ENCODE measurements at places on chromosomes 1 and 21.

DNA sequence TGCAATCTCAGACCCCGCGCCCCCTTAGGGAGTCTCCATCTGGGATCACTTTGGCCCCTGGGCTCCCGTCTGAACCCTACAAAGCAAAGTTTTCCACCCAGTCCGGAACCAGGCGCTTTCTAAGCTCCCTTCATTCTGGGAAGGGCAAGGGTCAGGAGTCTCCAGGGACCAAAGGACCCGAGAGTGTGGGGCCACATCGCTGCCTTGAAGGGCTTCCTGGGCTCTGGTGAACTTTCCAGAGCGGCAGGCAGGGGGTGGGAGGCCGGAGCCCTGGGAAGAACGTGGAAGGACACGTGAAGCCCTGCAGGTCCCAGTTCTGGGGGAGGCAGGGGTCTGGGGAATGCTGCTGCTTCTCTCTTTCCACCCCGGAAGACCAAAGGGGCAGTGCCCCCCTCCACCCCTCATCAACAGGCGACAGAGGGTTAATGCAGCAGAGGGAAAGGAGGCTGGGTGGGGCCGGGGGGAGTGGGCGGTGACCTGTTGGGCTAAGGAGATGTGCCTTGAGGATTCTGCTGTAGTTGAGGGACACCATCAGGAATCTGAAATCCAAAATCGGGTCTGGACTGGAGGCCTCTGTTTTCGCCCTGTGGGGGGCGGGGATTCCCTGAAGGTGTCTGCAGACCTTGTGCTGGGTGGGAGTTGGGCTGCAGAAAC lies 734 bp downstream of the CDK18 start:
- DNase-seq, result no peak

DNA sequence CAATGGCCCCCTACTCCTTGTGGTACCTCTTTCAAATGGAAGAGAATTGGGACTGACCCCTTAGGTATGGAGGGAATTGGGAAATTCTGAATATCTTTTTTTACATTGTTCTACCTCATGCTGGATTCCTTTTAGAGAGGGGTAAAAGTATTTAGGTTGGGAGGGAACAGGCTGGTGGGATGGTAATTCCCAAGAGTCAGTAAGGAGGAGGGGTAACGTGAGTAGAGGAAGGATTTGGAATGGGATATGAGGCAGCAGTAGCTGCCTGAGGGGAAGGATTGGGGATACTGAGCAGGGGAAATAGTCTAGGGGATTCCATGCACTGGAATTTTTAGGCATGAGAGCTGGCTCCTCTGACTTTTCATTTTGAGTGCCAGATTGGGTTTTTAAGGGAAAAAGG lies 3.8 kb upstream of the AADACL3 start:
- no peak for DNase-seq

DNA sequence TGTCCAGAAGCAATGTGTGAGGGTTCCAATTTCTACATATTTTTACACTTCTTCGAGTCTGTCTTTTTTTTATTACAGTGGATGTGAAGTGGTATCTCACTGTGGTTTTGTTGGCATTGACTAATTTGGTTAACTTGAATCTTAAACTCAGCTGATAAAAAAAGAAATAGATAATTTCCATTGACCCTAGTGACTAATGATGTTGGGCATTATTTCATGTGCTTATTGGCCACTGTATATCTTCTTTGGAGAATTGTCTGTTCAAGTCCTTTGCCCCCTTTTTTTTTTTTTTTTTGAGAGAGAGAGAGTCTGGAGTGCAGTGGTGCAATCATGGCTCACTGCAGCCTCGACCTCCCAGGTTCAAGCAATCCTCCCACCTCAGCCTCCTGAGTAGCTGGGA lies 33.3 kb upstream of the NBPF3 start:
- DNase-seq, result no peak

DNA sequence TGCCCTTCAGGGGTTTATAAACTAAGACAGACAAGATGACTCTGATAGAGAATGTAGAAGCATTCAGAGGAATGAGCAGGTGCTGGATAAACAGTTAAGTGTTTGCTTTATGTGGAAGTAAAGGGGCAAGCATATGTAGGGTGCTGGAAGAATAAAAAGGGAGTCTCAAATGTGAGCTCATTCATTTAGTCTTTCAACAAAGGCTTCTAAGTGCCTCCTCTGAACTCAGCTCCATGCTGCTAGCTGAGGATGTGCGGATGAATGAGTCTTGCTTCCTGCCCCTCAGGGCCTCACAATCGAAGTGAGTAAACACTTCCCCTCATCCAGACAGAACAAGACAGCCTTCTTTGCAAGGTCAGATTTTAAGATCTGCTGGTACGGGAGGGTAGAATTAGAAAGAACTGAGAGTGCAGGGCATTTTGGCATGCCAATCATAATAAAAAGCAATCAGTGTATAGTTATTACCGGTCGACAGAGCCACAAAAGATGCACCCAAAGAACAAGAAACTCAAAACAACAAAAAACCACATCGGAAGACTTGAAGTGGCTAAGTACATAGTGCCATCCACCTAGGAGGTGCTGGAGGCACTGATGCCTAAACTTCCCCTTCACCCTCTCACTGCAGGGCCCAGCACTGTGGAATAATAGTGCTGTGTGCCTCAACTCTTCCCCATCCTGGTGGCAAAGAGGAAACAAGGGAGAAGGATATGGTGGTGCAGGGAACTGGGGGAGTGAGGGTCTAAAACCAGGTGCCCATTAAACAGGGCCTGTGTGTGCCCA lies 69.8 kb downstream of the TNR start:
- DNase-seq, result no peak

DNA sequence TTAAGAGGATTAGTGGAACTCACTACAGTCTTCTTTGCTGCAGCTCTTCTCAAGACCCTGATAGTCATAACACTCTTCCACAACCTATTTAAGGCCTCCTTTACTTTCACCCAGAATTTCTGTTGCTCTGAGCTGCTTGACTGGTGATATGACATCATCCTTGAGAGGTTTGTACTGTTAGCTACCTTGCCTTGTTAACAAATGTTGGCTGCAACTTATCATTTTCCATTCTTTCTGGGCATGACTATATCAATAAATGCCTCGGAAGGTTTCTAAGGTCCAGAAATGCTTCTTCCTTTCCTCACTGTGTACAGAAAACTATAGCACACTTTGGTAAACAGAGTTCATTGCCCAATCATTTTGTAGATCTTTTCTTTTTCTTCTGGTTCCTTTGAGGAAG lies 1292.2 kb upstream of the TMPRSS15 start:
- DNase-seq, result no peak

DNA sequence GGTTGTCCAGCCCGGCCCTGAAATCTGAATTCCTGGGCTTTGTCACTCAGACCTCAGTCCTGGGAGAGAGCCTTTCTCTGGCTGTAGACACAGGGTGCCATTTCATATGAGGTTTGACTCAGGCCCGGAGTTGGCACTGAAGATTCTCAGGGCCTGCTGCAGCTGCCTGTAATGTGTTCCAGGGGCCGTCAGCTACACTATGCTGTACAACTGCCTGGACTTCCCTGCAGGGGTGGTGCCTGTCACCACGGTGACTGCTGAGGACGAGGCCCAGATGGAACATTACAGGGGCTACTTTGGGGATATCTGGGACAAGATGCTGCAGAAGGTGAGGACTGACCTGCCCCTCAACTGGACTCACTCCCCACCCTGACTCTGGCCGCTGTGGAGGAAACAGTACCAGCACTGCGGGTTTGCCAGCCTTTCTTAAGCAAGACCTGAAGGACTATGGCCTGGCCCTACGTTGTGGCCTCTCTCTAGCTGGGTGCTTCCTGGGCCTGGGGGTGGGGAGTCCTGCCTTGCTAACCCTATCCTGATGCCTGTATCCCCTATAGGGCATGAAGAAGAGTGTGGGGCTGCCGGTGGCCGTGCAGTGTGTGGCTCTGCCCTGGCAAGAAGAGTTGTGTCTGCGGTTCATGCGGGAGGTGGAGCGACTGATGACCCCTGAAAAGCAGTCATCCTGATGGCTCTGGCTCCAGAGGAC lies 18.9 kb downstream of the FAAH start:
- DNase-seq, result no peak

DNA sequence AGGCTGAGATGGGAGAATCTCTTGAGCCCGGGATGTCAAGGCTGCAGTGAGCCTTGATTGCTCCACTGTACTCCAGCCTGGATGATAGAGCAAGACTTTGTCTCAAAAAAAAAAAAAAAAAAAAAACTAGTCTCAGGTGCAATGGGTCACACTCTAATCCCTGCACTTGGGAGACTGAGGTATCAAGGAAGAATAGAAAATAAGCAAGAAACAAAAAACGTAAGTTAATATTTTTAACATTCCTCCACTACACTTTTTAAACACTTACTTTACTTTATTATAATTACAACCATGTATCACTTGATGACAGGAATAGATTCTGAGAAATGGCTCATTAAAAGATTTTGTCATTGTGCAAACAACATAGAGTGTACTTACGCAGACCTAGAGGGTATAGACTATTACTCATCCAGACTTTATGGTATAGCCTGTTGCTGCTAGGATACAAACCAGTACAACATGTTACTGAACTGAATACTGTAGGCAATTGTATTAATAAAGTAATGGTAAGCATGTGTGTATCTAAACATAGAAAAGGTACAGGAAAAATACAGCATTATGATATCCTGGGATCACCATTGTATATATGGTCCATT lies 1244.1 kb upstream of the ADGRL4 start:
- no peak for DNase-seq

- DNase-seq, result peak; percentile 68
Observed at GRCh38 chr1:221886743-221887414, 145.0 kb upstream of the DUSP10 start.

- DNase-seq, result no peak
Observed at GRCh38 chr1:91537987-91538304, 37.3 kb downstream of the CDC7 start.

GRCh38 chr21:25818121-25818520 lies 83.3 kb downstream of the GABPA start:
- DNase-seq, result no peak

- DNase-seq, result no peak
Observed at GRCh38 chr1:214623430-214623829, 20.4 kb downstream of the CENPF start.

DNA sequence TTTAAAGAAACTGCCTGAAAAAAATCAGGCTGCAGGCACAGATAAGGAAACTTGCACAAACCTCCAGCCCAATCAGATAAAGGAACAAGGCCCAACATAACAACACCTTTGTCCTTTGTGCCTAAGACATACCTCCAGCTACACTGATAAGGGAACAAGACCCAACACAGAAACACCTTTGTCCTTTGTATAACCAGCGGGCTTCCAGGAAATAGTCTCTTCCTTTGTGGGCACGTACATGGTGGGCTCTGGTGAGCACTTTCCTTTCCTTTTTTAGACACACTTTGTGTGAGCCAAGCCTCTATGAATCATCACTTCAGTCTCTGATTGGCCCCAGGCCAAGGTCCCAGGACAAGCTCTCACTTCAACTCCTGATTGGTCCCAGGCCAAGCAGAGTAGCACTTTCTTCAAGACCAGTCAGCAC lies 23.6 kb downstream of the ZNF670 start:
- no peak for DNase-seq

GRCh38 chr21:45970674-45971615 lies 10.6 kb upstream of the COL6A1 start:
- DNase-seq, result peak; percentile 89

DNA sequence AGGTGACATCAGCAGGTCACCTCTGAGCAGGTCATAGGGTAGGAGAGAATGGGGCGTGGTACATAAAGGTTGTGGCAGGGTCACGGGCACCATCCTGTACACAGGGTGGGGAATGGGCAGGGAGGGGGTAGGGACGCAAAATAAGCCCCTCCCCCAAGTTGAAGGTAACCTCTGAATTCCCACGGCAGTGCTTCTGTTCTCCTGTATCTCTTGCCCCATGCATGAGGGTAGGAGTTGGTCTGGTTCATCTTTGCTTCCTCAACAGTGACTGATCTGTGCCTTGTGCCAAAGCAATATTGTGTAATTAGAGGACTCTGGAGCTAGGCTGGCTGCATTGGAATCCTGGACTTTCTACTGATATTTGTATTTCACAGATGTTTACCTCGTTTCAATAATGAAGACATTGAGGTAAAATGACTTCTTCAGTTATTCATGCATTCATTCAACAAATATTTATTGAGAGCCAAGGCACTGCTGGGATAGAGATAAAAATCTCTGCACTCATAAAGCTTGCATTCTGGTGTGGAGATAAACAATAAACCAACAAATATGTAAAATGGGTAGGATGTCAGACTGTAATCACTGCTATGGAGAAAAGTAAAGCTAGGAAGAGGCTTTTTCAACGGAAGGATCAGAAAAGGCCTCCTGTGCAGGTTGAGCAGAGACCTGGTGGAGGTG lies 18.4 kb upstream of the GFI1 start:
- DNase-seq, result no peak

DNA sequence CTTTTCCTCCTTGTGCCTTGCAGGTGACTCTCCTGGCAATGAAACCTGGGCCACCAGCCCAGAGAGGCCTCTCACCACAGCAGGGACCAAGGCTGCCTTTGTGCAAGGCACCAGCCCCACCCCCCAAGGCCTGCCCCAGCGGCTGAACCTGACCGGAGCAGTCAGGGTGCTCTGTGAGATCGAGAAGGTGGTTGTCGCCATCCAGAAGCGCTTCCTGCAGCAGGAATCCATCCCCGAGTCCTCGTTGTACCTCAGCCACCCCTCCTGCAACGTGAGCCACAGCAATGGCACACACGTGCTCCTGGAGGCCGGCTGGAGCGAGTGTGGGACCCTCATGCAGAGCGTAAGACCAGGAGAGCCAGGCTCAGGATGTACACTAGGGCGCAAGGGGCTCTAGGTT lies 51.7 kb downstream of the UMODL1 start:
- peak; percentile 58 for DNase-seq

- no peak for DNase-seq
Observed at GRCh38 chr1:118397496-118397859, 212.4 kb upstream of the SPAG17 start.

- no peak for DNase-seq
Observed at GRCh38 chr1:171245458-171246064, 2.7 kb upstream of the FMO1 start.

- no peak for DNase-seq
Observed at GRCh38 chr1:177343445-177343844, 172.7 kb downstream of the BRINP2 start.

GRCh38 chr1:244381878-244382565 lies 69.7 kb downstream of the ADSS2 start:
- DNase-seq, result no peak

DNA sequence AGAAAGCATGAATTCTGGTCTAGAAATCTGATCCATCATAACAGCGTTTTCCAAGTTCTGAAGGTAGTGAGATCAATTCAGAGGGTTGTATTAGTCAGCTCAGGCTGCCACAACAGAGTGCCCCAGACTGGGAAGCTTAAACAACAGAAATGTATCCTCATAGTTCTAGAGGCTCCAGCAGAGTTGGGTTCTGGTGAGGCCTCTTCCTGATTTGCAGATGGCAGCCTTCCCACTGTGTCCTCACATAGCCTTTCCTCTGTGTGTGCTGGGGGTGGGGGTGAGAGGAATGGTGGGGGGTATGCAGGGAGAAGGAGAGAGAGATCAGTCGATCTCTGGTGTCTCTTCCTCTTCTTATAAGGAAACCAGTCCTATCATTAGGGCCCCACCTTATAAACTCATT lies 15.1 kb downstream of the ZBTB8B start:
- no peak for DNase-seq

- DNase-seq, result no peak
Observed at GRCh38 chr21:25806060-25806459, 71.3 kb downstream of the GABPA start.

- DNase-seq, result no peak
Observed at GRCh38 chr1:34980715-34981114, 4.4 kb downstream of the TMEM35B start.
